ENCODE measurements at places on chromosomes 1 and 21.

GRCh38 chr1:214022229-214022791 lies 34.5 kb downstream of the PROX1 start:
- DNase-seq = no peak

- no peak for DNase-seq
These were observed 3.2 kb downstream of the EFHD2 start for GRCh38 chr1:15412843-15413242.

GRCh38 chr1:56531624-56532349 lies 47.6 kb downstream of the PLPP3 start:
- no peak for DNase-seq

DNA sequence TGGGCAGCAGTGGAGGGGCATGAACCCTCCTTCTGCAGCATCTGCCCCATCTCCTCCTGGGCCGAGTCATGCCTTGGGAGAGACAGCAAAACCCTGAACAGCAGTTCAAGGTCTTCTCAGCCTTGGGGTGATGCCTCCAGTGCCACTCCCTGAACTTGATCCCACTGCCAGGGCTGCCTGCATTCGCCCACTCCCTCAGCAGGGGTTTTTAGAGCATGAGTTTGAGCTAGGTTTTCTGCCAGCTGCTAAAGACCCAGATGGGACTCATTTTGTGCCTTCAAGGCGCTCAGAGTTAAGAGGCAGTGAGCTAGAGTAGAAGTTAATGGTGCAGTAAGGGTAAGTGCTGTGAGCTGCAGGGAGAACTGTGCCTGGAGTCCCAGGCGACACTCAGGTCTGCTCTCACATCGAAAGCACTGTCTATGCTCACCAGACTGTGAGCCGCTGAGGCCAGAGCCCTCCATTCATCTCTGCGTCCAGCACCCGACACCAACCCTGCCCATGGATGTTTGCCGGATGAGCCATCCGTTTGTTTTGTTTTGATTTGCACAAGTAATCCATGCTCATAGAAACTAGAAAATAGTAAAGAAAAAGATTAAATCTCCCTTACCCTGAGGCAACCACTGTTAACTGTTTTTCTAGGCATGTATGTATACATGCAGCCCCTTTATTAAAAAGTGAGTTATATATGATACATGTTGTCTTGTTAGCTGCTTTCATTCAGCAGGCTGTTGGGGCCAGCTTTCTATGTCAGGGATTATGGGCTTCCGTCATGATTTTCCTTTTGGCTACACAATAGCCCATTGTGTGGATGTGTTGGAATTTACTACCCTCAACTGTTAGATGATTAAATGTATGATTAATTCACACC lies 67.8 kb downstream of the VPS26C start:
- peak; percentile 66 for DNase-seq

- DNase-seq = no peak
These were observed 1.8 kb downstream of the HHIPL2 start for GRCh38 chr1:222546091-222546490.

- no peak for DNase-seq
These were observed 46.2 kb upstream of the SSX2IP start for GRCh38 chr1:84736445-84736844.

DNA sequence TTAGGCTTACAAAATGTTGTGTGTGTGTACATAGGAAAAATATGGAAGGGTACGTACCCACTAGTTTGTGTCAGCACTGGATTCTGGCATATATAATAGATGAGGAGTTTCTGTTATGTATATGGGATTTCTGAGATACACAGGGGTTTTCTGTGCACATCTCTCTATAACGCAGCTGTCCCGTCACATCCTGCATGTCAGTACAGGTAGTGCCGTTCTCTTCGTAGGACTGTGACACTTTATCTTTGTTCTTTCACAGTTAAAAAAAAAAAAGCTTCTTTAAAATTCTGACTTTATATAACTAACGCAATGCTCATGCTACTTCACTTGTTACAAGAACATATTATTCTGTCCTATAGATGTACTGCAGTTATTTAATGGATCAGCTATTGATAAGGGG lies 42.9 kb downstream of the ADARB1 start:
- no peak for DNase-seq

Measured in A172 (cell line).